CD14-positive monocyte (primary cell): ENCODE measurements at places on chromosomes 7 and 10.

DNA sequence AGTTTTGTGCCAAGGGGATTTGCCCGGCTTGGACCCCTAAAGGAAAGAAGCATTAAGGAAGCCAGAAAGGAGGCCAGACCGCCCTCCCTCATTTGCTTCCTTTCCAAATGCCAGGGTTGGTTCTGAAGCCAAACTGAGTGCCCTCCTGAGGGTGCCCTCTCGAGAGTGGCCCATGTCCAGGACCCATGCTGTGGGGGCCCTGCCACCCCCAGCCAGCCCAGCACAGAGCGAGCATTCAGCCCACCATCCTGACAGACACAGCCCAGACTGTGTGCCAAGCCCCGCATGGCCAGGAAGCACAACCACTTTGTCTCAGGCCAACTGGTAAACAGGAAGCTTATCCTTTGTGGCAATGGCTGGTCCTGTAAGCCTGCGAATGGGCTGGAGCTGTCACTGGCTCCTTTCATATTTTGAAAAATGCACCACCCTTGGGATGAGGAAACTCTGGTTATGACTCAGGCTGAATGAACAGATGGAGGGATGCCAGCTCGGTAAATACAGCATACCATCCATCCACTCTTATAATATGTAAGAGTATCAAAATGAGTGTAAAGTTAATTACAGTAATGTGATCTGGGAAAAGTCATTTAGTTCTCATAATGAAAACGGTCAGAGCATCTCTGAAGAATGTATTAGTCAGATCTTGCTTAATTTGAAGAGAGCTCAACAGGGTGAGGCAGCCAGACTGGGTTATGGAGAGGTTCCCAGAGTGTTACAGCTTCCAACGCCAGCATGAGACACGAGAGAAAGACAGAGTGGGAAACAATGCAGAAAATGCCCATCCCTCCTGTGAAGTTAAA, 65.0 kb downstream of the STK17A start:
- peaks cover 33% of the 10 kb centered on the region for H3K36me3 ChIP-seq
- H3K27ac ChIP-seq: peak overlapping the region; percentile 63
- peak overlapping the region; percentile 23 for H3K4me3 ChIP-seq
- H3K27me3 ChIP-seq: no peaks in the 10 kb centered on the region
- peaks cover 47% of the 10 kb centered on the region for H3K4me1 ChIP-seq
- peak; percentile 49 for DNase-seq

GRCh38 chr10:130109796-130110245, 809 bp downstream of the C10orf143 start:
- H3K36me3 ChIP-seq: no peaks in the 10 kb centered on the region
- H3K27ac ChIP-seq: peak overlapping the region; percentile 82
- H3K4me1 ChIP-seq: peaks cover 29% of the 10 kb centered on the region
- H3K27me3 ChIP-seq: no peaks in the 10 kb centered on the region

- no peaks in the 10 kb centered on the region for H3K36me3 ChIP-seq
- no peaks in the 10 kb centered on the region for H3K4me1 ChIP-seq
- H3K27ac ChIP-seq: no peak overlapping the region
- no peaks in the 10 kb centered on the region for H3K27me3 ChIP-seq
- no peak for DNase-seq
These were observed 310.1 kb downstream of the PTPRN2 start for GRCh38 chr7:158277219-158278141.

DNA sequence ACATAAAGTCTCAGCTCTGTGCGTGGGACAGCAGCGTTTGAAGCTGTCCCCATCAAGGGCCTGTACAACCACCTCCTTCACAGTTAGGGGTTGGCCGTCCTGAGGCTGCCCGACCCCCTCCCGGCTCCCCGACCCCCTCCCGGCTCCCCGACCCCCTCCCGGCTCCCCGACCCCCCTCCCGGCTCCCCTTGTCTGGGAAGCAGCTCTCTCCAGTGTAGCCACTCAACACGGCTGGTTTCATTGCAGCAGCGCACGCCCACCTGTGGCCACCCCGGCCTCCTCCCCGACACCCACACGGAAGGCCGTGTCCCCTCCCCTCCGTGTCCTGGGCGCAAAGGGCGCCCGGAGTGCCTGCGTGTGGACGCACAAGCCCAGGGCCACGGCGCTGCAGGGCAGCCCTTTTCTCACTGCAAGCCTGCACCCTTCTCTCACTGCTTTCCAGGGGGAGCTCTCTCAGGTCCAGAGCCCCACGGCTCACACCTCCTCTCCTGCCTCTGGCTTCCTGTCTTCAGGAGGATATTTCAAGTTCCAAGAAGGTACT, 20.9 kb upstream of the FAM20C start:
- no peak for DNase-seq
- no peak overlapping the region for H3K27ac ChIP-seq
- H3K27me3 ChIP-seq: no peaks in the 10 kb centered on the region

DNA sequence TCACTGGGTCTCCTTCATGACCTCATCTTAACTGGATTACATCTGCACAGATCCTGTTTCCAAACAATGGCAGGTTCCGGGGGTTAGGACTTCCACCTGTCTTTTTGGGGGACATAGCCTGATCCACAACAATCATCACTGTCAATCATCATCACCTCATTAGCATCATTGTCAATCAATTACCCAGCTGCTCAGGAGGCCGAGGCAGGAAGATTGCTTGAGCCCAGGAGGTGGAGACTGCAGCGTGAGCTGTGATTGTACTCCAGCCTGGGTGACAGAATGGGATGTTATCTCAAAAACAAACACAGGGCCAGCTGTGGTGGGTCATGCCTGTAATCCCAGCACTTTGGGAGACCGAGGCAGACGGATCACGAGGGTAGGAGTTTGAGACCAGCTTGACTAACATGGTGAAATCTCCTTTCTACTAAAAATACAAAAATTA, 18.7 kb downstream of the AMZ1 start:
- no peak overlapping the region for H3K4me3 ChIP-seq
- H3K4me1 ChIP-seq: peaks cover 20% of the 10 kb centered on the region
- no peak for DNase-seq
- no peak overlapping the region for H3K27ac ChIP-seq
- no peaks in the 10 kb centered on the region for H3K36me3 ChIP-seq
- peaks cover 6% of the 10 kb centered on the region for H3K27me3 ChIP-seq

DNA sequence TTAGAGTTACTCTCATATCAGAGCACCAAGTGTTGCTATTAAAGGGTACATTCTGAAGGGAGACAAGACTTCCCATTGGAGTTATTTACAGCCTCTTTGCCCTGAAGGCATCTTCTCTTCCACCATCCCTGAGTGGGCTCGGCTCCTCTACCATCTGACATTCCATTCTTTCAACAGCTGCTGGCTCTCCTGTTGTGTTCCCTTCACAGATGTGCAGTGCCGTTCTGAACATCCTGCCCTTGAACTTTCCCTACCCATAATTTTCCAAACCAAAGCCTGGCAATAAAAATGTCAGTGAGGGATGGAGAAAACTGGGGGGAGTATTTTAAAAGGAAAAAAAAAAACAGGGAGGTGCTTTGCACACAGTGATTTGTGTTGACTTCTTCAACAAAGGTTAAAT, 392.9 kb downstream of the KCNMA1 start:
- no peaks in the 10 kb centered on the region for H3K27me3 ChIP-seq
- DNase-seq: no peak
- peaks cover 54% of the 10 kb centered on the region for H3K4me1 ChIP-seq
- no peak overlapping the region for H3K4me3 ChIP-seq

- no peak overlapping the region for H3K4me3 ChIP-seq
- no peaks in the 10 kb centered on the region for H3K36me3 ChIP-seq
- no peak overlapping the region for H3K27ac ChIP-seq
- no peaks in the 10 kb centered on the region for H3K27me3 ChIP-seq
- no peak for DNase-seq
- H3K4me1 ChIP-seq: no peaks in the 10 kb centered on the region
These were observed 236.1 kb downstream of the PTPRN2 start for GRCh38 chr7:158351481-158351880.

- no peak overlapping the region for H3K4me3 ChIP-seq
- peaks cover 4% of the 10 kb centered on the region for H3K4me1 ChIP-seq
- DNase-seq: no peak
- H3K27me3 ChIP-seq: peaks cover 79% of the 10 kb centered on the region
- no peaks in the 10 kb centered on the region for H3K36me3 ChIP-seq
These were observed 10.8 kb upstream of the NKX2-3 start for GRCh38 chr10:99521765-99522469.

DNA sequence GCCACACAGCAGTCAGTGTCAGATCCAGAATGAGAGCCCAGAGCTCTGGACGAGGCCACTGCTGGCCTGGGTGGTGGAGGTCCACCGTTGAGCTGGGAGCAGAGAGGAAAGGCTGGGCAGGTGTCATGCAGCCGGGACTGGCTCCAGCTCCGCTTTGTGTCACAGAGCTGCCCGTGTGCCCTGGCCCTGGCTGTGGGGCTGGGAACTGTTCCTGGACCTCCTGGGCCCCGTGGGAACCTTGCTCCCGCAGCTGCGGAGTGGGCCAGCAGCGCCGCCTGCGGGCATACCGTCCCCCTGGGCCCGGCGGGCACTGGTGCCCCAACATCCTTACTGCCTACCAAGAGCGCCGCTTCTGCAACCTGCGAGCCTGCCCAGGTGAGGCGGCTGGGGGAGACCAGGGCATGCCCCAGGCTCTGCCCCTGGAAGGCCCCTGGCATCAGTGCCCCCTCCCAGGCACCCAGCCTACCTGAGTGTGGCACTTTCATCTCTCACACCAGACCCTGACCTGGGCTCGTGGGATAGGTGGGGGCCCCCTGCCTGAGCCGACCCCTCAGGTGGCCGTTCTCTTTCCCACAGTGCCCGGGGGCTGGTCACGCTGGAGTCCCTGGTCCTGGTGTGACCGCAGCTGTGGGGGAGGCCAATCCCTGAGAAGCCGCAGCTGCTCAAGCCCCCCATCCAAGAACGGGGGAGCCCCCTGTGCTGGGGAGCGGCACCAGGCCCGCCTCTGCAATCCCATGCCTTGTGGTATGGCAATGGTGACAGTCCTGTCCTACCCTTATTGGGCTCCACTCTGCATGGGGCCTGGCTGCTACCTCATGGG, 18.8 kb upstream of the ZNF862 start:
- no peaks in the 10 kb centered on the region for H3K4me1 ChIP-seq
- no peak overlapping the region for H3K4me3 ChIP-seq
- no peaks in the 10 kb centered on the region for H3K27me3 ChIP-seq

DNA sequence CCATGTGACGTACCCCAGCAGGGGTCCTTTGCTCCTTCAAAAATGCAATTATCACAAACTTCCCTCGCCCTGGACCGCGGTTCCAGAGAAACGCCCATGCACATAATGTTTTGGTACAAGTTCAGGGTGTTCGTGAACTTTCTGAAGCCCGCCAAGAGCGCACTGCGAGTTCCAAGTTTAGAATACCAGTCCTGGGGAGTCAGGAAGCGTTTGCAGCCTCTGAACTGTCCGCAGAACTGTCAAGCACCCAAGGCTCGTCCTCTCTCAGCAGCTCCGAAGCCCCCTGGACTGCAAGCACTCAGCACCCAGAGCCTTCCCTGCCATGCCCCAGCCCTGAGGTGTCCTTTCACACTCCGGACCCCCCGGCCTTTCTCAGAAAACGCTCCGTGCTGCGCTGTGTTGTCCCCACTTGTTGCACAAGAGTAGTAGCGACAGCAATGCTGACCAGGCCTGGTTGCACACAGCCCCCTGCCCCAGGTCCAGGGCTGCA, 30.3 kb downstream of the CALML3 start:
- no peak overlapping the region for H3K4me3 ChIP-seq
- no peaks in the 10 kb centered on the region for H3K36me3 ChIP-seq
- no peaks in the 10 kb centered on the region for H3K27me3 ChIP-seq
- DNase-seq: no peak
- H3K27ac ChIP-seq: no peak overlapping the region

GRCh38 chr7:81268551-81268950, 349.7 kb upstream of the SEMA3C start:
- DNase-seq: no peak
- no peaks in the 10 kb centered on the region for H3K27me3 ChIP-seq
- no peak overlapping the region for H3K4me3 ChIP-seq
- no peaks in the 10 kb centered on the region for H3K36me3 ChIP-seq
- no peaks in the 10 kb centered on the region for H3K4me1 ChIP-seq
